ENCODE measurements at places on chromosomes 7 and 10. TPM values are rescaled to one million over a fixed set of nuclear protein-coding genes. Genes with fewer than 3 reads are reported as not detected.

- no peak for DNase-seq
Measured at GRCh38 chr10:133206356-133207040, 23.5 kb upstream of the UTF1 start.

DNA sequence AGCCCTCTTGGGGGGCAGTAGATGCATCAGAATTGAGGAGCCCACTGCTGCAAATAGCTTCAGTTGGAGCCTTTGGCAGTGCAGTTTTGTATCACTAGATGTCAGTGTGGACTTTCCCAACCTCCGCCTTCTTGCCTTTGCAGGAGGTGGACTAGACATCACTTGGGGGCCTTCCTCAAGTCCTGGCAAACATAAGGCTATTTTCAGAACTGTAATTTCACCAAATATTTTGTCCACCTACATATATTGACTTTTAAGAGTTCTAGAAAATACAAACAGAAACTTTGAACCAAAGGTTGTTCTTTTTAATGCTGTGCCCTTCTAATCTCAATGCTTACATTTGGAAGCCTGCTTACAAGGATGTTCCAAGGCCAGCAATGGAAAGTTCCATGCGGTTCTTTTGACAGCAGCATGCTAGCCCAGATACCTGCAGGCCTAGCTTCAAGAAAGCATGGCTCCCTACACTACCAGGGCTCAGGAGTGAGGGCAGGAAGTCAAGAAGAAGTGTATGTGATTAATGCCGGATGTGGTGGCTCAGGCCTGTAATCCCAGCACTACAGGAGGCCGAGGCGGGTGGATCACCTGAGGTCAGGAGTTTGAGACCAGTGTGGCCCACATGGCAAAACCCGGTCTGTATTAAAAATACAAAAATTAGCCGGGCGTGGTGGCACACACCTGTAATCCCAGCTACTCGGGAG is 8.0 kb upstream of the ZNRF2 start:
- DNase-seq: peak; percentile 48

DNA sequence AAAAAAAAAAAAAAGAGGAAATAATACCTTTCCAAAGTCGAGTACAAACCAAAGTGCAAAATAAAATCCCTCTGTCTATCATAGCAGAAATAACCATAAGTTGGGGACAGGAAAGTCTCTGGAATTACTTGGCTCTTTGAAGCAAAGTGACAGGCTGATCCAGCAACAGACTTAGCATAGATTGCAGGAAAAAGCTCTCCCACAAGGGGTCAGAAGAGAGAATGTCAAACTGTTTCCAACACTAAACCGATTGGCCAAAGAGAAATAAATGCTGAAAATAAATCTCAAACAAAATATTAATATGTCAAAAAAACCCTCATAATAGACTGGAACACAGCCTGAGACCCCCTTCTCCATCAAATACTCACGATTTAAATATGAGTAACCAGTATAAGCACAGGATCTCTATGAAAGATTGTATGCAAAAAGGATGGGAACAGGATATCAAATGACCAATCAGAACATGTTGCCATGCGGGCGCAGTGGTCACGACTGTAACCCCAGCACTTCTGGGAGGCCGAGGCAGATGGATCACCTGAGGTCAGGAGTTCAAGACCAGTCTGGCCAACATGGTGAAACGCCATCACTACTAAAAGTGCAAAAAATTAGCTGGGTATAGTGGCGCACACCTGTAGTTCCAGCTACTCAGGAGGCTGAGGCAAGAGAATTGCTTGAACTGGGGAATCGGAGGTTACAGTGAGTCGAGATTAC is 1000.7 kb upstream of the LRRN3 start:
- DNase-seq: peak; percentile 41

- DNase-seq: no peak
Measured at GRCh38 chr7:156003220-156004162, 191.2 kb upstream of the SHH start.

Gene TLL2
- 0.23 TPM for total RNA-seq

DNA sequence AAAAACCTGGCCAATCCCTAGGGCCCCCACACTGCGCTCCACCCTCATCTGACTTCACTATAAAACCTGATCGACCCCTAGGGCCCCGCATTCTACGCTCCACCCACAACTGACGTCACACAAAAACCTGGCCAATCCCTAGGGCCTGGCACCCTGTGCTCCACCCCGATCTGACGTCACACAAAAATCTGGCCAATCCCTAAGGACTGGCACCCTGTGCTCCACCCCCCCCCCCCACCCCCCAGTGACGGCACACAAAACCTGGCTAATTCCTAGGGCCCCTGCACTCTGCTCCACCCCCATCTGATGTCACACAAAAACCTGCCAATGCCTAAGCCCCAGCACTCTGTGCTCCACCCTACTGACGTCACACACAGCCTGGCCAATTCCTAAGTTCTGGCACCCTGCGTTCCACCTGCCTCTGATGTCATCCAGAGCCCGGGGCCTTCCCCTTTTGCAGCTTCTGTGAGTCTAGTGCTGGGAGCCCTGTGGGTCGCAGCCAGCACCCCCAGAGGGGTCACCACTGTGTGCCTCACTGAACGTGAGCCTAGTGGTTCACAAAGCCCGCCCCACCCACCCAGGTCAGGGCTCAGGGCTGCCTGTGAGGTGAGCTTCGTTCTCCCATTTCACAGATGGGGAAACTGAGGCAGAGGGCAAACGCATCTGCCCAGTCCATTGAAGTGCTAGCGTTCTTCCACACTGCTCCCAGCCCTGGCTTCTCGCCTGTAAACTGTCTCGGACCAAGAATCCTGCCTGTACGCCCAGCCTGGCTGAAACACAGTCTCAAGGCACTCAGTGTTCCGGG is 40.6 kb downstream of the MICALL2 start:
- DNase-seq: no peak

Gene MMD2
- not detected for total RNA-seq

DNA sequence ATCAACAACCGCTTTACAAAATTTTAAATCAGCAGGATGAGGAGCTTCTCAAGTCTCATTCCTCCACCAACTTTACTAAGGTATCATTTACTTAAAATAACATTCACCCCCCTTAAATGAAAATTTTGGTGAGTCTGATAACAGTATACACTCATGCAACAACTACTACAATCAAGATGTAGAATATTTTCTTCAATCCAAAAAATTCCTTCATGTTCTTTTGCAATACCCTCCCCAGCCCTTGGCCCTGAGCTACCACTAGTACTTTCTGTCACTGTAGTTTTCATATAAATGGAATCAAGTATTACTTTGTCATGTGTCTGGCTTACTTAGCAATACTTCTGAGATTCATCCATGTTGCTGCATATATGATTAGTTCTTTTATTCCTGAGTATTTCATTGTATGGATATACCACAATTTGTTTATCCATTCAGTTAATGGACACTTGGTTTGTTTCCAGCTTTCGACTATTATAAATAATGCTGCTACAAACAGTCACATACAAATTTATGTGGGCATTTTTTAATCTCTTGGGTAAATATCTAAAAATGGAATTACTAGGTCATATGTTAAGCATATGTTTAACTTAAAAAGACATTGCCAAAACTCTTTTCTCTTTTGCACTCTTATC is 43.0 kb downstream of the NT5C2 start:
- DNase-seq: no peak
